Pulmonary artery endothelial cell (primary cell): ENCODE measurements at places on chromosomes 12 and 14.

- DNase-seq = no peak
These were observed 168.0 kb upstream of the TBX3 start for GRCh38 chr12:114851981-114852380.

GRCh38 chr12:56929780-56930179, 4.4 kb downstream of the SDR9C7 start:
- no peak for DNase-seq

DNA sequence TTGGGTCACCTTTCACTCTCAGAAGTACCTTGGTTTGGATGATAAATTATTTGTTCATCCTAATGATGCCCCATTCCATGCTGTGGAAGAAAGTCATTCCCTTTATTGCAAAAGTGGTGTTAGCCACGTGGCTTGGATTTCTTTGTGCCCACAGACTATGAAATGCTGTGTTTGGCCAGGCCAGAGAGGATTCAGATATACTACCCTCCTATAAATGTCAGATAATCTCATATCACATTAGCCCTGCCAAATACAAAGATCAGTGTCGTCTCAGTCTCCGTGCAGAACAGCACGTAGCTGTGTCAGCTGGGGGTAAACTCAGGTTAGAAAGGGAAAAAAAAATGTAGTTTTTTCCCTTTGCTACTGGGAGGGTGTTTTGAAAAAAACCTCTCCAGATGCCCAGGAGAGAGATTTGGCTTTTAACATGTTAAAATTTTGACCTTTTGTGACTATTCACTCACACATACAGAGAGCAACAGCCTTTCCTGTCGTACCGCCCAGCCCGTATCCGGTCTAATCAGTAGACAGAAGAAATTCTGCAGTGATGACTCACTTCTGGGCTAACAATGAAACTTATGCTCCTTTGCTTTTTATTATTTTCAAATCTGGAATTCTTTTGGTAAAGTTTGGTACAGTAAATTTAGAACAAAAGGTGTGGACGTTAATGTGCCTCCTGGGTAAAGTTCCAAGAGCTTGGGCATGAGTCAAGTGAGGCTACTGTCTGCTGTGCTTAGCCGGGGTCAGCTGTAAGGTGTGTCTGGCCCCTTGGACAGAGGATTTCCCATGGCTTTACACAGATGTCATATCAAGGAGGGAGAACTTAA, 8.5 kb upstream of the PTPRB start:
- DNase-seq = peak; percentile 92

DNA sequence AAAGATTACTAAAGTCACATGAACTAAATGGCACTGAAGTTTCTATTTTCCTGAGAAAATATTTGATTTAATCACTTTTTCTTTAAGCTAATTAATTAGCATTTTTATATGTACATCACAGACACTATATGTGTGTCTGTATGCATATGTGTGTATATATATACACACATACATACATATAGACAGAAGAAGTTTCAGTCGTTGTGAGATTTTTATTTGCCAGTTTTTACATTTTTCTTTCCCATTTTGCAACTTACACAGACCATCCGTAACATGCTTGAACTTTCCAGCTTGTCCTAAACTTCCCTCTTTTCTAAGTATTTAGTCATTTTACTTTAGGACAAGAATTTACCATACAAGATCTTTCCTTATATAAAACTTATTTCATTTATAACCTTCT, 299.1 kb downstream of the IPO8 start:
- DNase-seq = no peak

DNA sequence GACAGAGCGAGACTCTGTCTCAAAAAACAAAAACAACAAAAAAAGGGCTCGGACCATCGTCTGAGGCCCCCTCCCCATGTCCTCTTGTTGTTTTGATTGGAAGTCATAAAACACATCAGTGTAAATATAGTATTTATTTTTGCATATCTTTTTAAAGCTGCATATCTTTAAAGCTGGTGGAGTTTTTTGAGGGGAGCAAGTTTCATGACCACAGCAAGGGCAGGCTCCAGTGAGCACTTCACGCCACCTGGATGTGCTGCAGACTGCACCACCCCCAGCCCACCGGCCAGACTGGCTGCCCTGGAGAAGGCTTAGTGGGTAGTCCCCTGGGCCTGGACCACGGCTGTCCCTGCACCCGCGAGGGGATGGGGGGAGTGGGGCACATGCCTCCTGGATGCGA, 11.9 kb upstream of the BCL7A start:
- DNase-seq = no peak

- no peak for DNase-seq
These were observed 85.1 kb upstream of the AMIGO2 start for GRCh38 chr12:47164724-47165439.
